ENCODE measurements at places on chromosomes 16 and 17.

- DNase-seq: no peak
Observed at GRCh38 chr16:85969591-85969990, 70.6 kb downstream of the IRF8 start.

DNA sequence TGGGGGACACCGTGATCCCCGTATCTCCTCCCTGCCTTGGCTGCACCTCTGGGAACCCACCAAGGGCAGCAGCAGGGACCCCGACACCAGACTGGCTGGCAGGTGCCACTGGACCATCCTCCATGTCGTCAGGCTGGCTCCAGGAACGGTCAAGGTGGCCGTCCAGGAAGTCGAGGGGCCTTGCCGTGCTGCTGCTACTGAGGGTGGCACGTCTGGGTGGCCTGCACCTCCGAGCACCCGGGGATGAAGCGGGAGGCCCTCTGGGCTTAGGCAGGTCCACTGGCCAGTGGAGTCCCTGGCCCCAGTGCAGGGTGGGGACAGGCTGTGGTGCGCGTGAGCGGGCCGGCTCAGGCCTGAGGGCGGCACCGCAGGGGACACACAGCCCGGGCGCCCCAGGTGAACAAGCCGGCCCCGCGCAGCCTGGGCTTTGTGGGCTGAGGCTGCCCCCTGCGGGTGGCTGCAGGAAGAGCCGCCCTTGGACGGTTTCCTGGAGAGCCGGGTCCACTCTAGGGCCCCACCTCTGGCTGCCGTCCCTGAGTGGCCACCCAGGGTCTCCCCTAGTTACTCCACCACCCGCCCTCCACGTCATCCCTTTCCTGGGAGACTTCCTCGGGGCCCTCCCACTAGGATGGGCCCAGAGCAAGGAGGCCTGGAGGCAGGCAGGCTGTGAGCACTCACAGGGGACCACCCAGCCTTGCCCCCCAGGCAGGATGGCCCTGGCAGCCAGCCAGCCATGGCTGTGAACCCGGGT lies 42.8 kb upstream of the ZC3H18 start:
- no peak for DNase-seq

DNA sequence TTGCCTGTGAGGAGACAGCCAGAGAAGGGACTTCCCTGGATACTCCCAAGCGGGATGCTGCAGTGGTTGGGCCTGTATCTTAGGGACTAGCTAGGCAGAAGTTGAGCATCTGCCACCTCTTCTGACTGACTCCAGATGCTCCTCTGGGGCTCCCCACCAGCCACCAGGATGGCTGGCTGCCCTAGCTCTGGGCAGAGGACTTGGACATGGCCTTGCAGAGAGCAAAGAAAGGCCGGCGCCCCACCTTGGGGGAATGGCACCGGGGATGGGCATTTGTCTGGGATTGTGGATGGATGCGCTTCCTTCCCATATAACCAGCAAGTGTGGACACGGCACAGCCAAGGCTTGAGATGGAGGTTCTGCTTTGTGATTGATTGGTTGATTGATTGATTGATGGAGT lies 69.0 kb downstream of the OR1D5 start:
- no peak for DNase-seq

DNA sequence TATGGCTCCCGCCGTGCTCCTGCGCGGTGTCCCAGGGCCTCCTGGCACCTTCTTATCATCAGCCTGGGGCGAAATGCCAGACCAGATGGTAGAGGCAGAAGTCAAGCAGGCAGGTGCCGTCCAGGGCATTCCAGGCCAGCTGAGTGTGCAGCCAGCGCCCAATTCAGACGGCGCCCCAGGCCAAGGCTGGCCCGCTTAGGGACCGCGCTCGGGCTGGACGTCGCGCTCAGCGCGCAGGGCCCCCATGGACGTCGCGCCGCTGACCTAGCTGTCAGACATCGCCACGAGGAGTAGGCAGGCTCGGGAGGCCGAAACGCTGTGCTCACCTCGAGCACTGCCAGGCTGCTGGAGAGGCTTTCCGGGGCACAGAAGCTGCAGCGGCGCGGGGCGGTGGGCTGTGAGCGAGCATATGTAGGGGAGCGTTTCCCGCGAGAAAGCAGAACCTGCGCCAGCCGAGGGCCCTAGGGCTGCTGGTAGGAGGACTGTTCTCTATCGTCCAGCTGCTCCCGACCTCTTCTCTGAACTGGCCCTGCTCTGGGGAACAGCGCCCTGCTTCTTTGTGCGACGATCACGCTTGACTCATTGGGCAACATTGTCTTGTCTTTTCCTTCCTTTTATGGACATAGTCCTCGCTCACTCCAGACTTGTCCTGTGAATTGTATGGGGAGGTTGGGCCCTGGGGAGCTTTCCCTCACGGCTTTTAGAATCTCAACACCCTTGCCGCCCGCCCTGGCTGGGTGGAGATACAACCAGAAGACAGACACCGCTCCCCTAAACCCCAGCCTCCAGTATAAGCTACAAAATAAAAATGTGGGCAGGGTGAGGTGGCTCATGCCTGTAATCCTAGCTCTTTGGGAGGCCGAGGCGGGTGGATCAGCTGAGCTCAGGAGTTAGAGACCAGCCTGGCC lies 8.4 kb upstream of the CA4 start:
- DNase-seq: no peak

DNA sequence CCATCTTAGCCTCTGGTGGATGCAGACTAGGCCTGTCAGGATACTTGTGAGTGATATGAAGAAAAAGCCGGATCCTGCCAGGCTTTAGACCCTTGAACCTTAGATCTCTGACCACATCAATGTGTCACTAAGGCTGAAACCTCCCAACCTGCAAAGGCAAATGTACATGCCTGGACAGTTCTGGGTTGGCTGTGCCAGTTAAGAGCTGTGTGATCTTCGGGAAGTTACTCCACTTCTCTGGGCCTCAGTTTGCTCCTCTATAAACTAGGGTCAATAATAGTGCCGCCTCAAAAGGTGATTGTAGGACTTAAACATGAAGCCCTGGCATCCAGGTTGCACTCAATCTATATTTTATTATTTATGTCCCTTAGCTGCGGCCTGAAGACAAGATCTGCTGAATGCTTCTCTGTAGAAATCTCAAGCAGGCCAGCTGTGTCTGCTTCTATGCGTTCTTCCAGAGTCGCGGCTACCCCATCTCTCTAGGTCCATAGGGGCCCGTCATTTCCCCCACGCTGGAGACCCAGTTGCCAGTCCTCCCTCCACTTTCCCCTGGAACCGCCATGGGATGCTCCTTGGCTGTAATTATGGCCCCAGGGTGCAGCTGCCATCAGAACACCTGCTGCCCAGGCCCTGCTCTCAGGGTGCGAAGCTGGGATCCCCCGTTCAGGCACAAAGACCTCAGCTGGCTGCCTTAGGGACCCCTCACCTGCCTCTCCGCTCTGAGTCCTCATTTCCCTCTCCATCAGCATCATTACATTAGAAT lies 50.2 kb downstream of the AKAP1 start:
- DNase-seq: no peak

DNA sequence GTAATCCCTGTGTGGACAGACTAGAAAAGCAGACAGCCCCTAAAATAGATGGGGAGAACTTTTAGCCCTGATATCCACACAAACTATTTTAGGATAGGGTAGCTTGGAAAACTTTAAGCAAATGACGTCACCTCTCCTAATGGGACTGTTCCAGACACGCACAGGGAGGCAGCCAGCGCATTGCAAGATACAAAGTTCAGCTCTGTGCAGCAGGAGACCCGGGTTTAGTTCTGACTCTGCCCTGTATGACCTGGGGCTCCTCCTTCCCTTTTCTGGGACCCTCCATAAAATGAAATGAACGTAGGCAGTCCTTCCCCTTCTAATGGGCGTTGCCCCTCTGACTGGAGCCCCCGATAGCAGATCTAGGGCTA lies 6.3 kb downstream of the ZNF689 start:
- no peak for DNase-seq

- no peak for DNase-seq
Observed at GRCh38 chr17:62807812-62808575, at the start of gene MARCHF10. Gene MARCHF10 (minus strand): TSS chr17:62808314. CDS start chr17:62801735, 6,579 bp downstream.

GRCh38 chr16:66619534-66620428 lies 15.3 kb downstream of the CMTM3 start:
- DNase-seq: no peak

- no peak for DNase-seq
Observed at GRCh38 chr16:50818380-50818779, 76.5 kb downstream of the CYLD start.

DNA sequence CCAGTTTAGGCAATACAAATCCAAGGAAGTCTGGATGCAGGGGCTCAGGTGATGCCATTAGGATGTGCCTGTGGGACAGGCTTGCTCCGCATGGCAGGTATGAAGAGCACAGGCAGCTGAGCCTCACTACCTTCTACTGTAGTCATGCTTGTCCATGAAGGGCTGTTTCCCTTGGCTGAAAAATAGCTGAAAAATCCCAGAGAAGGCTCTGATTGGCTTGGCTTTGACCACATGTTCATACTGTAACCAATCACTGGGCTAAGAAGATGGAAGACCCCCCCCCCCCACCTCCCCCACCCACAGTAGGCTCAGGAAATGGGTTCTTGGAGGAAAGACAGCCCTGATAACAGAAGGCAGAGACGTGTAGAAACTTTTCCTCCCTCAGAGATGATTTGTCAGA lies 66.5 kb upstream of the LGALS9 start:
- DNase-seq: no peak

GRCh38 chr16:87645802-87646201 lies 43.5 kb downstream of the JPH3 start:
- DNase-seq: no peak

DNA sequence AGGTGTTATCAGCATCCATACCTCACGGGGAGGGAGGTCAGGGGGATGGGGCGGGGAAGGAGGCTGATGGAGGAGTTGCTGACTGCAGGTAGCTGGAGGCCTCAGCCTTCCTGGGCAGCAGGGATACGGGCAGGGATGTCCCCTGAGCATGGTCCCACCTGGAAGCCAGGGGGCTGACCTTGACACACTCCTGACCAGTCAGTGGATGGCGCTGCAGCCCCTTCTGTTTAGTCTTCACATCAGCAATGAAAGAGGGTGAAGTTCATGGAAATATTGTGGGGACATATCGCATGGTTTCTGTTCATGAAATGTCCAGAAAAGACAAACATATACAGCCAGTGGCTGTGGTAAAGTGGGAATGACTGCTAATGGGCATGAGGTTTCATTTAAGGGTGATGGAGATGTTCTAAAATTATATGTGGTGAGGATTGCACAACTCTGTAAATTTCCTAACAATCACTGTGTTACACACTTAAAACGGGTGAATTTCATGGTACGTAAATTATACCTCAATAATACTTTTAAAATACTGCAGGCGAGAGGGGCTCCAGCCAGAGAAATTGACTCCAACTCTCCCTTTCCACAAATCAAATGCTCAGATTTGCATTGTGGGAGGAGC lies 489.6 kb downstream of the CDH13 start:
- no peak for DNase-seq

DNA sequence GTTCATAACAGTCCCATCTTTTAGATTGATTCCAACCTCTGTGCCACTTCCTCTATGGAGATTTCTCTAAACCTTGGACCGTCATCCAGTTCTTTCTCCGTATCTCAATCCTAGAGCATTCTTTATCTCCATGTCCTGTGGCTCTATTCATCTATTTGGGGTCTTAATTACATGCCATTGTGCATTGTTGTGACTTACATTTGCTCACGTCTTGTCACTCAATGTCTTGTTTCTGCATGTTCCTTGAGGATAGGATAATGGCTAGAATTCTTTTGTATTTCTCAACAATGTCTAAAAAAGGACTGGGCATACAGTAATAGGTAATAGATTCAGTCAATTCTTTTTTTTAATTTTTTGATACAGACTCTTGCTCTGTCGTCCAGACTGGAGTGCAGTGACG lies 50.2 kb downstream of the ARSG start:
- no peak for DNase-seq

DNA sequence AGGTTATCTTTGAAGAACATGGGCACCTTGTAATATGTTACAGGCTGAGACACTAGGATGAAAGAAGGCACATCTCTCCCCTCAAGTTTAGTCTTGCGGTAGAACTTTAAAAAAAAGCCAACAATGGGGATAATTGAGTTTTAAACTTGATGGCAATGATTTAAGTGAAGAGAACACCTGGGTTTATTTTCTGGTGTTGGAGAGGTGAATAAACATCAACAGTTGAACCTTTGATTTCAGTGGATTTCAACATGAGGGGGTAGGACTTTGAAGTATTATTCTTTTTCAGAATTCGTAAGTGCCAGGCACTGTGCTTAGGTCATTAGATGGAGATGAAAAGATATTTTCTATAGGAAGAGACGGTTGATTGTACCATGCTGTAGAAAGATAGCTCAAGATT lies 22.3 kb downstream of the HAPSTR1 start:
- DNase-seq: no peak

GRCh38 chr16:11636172-11636721 lies 32.0 kb upstream of the SNN start:
- DNase-seq: no peak
